ENCODE measurements at places on chromosomes 11 and 22.

DNA sequence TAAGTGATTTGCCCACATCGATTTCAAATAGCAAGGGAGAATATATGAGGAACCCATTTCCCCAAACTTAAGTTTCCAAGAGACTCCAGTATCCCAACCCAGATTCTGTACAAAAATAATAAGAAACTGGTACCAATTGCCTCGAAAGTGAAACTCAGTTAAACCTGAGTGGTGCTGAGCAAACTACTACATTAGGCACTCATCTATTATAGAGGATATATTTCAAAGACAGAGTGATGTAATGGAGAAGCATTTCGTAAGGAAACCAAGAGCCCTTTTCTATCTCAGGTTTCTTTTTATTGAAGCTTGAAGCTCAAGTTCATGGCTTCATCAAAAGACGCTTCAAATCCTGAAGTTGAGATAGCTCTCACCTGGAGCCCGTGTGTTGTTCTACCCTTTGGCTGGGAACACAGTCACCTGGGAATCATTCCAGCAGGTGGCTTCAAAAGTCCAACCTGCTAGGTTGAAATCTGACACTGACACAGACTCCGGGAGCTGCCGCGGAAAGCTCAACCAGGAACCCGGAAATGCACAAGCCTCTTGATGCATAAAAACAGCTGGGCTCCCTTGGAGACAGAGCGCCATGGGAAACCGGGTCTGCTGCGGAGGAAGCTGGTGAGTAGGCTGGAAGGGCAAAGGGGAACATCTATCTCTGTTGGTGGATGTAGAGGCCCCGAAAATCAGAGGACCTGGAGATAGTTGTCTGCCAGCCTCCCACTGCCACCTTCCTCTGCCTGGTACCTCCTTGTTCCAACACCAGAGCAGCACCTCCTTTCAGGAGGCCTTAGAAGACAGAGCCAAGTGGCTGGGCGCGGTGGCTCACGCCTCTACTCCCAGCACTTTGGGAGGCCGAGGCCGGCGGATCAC lies at the start of gene C11orf52:
Gene C11orf52 (plus strand): TSS at position 524 of the 867 bp plus-strand sequence. CDS start 60 bp downstream, at position 584.
- no peaks in the 10 kb centered on the region for H3K27me3 ChIP-seq
- H3K4me1 ChIP-seq = no peaks in the 10 kb centered on the region
- no peaks in the 10 kb centered on the region for H3K36me3 ChIP-seq
- DNase-seq = no peak
- no peak within 1 kb of the TSS for H3K4me3 ChIP-seq

- no peaks in the 10 kb centered on the region for H3K36me3 ChIP-seq
- no peaks in the 10 kb centered on the region for H3K27me3 ChIP-seq
- H3K4me1 ChIP-seq = no peaks in the 10 kb centered on the region
- H3K4me3 ChIP-seq = no peak overlapping the region
- no peak overlapping the region for H3K27ac ChIP-seq
Observed at GRCh38 chr11:75160220-75160757, 9.4 kb downstream of the SLCO2B1 start.

DNA sequence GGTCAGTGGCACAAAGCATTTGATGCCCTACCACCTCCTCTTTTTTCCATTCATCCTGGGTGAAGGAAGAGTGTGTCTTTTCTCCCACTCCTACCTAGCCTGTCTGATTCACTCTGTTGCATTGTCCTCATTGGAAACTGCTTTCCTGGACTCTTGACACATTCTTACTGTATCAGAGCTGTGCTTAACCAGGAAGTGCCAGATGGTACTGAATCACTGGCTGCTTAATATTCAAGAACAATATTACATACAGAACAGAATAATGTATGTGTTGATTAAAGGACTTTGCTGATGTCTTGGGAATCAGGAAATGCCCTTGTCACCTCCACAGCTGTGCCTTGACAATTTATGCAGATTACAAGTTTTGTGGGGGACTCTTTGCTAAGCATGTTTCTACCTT lies 44.4 kb downstream of the SVIP start:
- no peak for DNase-seq
- no peak overlapping the region for H3K27ac ChIP-seq
- H3K4me3 ChIP-seq = no peak overlapping the region
- H3K36me3 ChIP-seq = no peaks in the 10 kb centered on the region
- H3K4me1 ChIP-seq = peaks cover 21% of the 10 kb centered on the region
- H3K27me3 ChIP-seq = no peaks in the 10 kb centered on the region

- H3K36me3 ChIP-seq = no peaks in the 10 kb centered on the region
- H3K4me1 ChIP-seq = no peaks in the 10 kb centered on the region
- no peak overlapping the region for H3K4me3 ChIP-seq
- H3K27ac ChIP-seq = no peak overlapping the region
Observed at GRCh38 chr22:24582056-24582814, 10.6 kb downstream of the LRRC75B start.

- no peaks in the 10 kb centered on the region for H3K4me1 ChIP-seq
- H3K27ac ChIP-seq = no peak overlapping the region
- no peaks in the 10 kb centered on the region for H3K27me3 ChIP-seq
- H3K36me3 ChIP-seq = no peaks in the 10 kb centered on the region
- no peak overlapping the region for H3K4me3 ChIP-seq
- DNase-seq = no peak
Observed at GRCh38 chr11:3655547-3655946, 10.6 kb downstream of the ART1 start.

GRCh38 chr11:115122274-115122673 lies 381.9 kb downstream of the CADM1 start:
- H3K36me3 ChIP-seq = no peaks in the 10 kb centered on the region
- no peaks in the 10 kb centered on the region for H3K27me3 ChIP-seq
- DNase-seq = no peak
- H3K4me1 ChIP-seq = no peaks in the 10 kb centered on the region

GRCh38 chr11:22539821-22540256 lies 85.8 kb downstream of the FANCF start:
- H3K27ac ChIP-seq = no peak overlapping the region
- H3K27me3 ChIP-seq = no peaks in the 10 kb centered on the region
- no peaks in the 10 kb centered on the region for H3K4me1 ChIP-seq
- H3K36me3 ChIP-seq = no peaks in the 10 kb centered on the region
- no peak for DNase-seq

GRCh38 chr11:122703541-122704272 lies 48.2 kb downstream of the UBASH3B start:
- H3K27me3 ChIP-seq = peaks cover 6% of the 10 kb centered on the region
- H3K4me3 ChIP-seq = no peak overlapping the region
- DNase-seq = no peak
- no peaks in the 10 kb centered on the region for H3K36me3 ChIP-seq
- no peaks in the 10 kb centered on the region for H3K4me1 ChIP-seq
- no peak overlapping the region for H3K27ac ChIP-seq

DNA sequence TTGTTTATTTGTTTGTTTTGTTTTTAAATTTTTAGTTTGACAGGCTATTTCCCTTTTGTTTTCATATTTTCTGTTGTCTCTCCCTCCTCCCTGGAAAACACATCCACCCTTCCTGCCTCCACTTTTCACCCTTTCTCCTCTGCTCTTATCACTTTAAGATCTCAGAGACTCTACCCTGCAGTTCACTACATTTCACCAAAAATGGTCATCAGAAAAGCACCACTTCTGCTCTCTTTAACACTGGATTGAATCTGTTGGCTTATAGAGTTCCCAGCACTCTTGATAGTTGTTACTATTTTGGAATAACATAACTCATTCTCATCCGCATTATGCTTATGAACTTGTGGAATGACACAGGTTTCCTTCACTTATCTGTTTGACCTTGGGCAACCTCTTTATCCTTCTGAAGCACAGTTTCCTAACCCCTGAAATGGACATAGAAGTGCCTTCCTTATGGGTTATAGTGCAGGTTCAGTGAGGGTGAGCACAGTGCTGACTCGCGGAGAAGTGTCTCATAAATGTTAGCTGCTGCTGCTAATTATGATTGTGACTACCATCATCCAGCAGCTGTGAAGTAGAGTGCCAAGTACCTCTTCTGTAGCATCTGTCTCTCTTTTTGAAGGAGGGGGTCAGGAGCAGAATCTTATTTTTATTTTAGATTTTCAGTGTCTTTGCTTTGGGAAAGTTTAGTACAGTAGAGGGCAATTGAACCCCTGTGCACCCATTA lies 15.0 kb downstream of the TEAD1 start:
- no peaks in the 10 kb centered on the region for H3K4me1 ChIP-seq
- H3K36me3 ChIP-seq = no peaks in the 10 kb centered on the region
- H3K4me3 ChIP-seq = no peak overlapping the region
- H3K27ac ChIP-seq = no peak overlapping the region

DNA sequence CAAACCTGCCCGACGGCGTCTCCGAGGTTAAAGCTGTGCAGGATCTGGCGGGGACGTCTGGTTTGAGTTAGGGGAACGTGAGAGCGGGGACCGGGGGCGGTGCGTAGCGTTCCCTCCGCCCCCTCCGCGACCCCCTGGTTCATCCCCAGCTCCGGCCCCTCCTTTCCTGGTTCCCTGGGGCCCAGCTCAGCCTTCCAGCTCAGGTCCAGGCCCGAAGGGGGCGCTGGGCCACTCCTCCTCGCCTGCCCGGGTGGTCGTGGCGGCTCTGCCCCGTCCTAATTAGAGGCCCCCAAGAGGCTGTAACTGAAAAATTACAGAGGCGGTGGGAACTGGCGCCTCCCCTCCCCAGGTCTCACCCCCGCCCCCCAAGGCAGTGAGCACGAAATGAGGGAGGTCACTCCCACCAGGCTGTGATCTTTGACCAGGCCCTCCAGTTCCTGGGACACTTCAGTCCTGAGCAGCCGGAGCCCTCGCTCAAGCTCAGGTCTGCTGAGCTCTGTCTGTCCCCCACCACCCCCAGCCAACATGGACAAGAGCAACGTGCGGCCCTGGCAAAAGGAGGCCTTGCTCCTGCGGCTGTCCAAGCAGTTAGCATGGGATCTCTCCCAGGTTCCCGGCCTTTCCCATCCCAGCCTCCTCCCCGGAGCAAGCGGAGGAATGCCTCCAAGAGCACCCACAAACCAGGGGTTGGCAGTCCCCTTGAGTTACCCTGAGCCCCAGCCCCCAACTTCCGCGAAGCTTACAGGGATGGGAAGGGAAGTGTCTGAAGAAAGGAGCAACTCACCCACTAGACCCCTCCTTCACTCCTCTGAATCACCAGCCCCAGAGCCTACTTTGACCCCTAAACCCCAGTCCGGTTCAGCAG lies 3.3 kb downstream of the CD248 start:
- no peaks in the 10 kb centered on the region for H3K36me3 ChIP-seq
- peaks cover 15% of the 10 kb centered on the region for H3K4me1 ChIP-seq
- DNase-seq = no peak
- H3K27me3 ChIP-seq = no peaks in the 10 kb centered on the region
- H3K27ac ChIP-seq = no peak overlapping the region
